ENCODE measurements at places on chromosomes 11 and 22. TPM values are rescaled to one million over a fixed set of nuclear protein-coding genes. Genes with fewer than 3 reads are reported as not detected.

- DNase-seq = no peak
Measured at GRCh38 chr22:19903031-19903430, 38.5 kb upstream of the COMT start.

- DNase-seq = no peak
Measured at GRCh38 chr11:95888439-95888838, 35.5 kb downstream of the MTMR2 start.

The FAM83F gene
- not detected for total RNA-seq

DNA sequence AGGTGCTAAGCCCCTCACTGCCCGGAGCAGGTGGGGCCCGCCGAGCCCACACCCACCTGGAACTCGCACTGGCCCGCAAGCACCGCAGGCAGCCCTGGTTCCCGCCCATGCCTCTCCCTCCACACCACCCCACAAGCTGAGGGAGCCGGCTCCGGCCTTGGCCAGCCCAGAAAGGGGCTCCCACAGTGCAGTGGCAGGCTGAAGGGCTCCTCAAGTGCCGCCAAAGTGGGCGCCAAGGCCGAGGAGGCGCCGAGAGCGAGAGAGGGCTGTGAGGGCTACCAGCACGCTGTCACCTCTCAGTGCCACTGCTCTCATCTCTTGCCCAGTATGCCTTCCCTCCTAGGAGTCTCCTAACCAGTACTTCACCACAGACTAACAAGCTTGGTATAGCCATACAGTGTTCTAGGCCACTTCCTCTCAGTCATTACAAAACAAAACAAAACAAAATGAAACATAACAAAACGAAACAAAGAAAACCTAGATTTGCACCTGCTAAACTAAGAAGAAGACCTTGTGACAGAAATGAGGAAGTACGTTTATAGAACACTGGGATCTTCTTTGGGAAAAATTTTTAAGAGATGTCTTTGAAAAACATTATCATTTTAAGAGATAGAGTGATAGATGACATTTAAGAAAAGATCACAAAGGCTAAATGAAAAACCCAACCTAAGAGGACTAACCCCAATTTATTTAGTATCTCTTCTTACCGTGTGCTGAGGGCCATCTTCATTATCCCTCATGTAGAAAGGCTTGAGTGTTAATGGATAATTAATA lies 47.7 kb upstream of the GAB2 start:
- no peak for DNase-seq

- DNase-seq = no peak
Measured at GRCh38 chr22:28064920-28065319, 145.9 kb upstream of the PITPNB start.

DNA sequence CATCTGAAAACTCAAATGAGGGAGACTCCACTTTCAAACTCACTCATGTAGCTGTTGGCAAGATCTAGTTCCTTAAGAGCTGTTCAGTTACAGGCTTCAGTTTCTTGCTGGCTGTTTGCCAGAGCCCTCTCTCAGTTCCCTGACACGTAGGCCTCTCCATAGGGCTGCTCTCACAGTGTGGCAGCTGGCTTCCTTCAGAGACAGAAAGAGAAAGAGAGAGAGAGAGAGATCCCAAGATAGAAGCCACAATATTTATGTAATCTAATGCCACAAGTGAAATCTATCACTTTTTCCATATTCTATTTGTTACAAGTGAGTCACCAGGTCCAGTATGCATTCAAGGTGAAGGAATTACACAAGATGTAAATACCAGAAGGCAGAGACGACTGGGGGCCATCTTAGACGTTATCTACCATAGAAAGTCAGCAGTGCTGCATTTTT lies 168.8 kb downstream of the RCN1 start:
- DNase-seq = no peak

Data from HFFc6 (cell line).